Stimulated activated CD4-positive, alpha-beta T cell treated with anti-CD3 and anti-CD28 coated beads, TNF-alpha, amount 100 ng/mL, for 1 hour (primary cell): ENCODE measurements at places on chromosomes 11 and 22.
A peak's percentile ranks its signal among the peaks of the same experiment; 100 is the strongest.

DNA sequence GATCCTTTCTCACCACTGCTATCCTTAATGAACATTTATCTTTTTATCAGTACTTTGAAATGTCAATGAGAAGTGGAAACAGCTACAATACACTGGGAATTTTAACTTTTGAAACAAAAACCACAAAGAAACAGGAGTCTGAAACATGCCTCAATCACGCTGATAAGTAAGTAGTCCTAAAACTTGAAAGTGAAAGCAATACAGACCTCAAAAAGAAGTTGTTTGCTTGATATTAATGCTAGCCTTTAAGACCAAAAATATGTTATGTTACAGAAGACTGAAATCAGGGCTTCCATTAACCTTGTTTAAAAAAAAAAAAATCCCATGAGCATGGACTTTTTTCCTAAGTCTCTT lies 21.3 kb downstream of the PHF21A start:
- no peak for DNase-seq

GRCh38 chr22:41123151-41123550 lies 30.8 kb downstream of the EP300 start:
- DNase-seq: no peak

DNA sequence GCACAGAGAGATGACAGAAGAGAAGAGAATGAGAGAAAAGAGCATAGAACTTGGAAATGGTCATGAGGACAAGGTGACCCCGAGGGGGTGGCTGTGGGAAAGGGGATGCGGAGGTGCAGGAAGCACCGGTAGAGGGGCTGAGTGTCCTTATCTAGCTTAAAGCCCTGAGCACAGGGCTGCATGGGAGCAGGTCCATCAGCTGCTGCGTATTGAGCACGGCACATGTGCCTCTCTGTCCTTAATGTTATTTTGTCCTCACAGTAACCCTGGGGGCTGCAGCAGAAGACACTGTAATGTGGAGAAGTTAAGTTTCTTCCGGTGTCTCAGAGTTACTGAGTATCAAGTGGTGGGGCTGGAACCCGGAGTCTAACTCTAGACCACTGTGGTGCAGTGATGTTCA lies 94.4 kb upstream of the OR4B1 start:
- DNase-seq: no peak

DNA sequence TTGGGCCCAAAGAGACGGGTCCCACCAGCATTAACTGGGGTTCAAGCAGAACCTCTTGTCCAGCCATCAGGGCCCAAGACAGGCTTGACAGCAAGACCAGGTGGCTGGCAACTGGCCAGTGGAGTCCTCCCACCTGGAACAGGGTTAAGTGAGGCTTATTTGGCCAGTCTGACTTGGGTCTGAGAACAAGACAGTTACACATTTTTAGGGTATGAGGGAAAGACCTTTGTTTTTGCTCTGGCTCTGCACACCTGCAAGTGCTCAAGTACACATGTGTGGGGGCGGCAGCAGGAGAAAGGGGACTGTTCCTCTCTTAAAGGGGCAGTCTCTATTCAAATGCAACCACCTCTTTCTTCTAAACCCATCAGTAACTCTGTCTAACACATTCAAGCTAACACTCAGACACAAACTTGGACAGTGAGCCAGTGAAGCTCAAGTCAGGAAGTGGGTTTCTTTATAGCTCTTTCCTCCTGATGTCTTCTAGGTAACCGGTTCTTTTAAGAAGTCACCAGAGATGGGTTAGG lies 116.2 kb downstream of the ETS1 start:
- no peak for DNase-seq

- no peak for DNase-seq
These were observed at the start of gene CYB5R2 for GRCh38 chr11:7672960-7673723. CYB5R2 (minus strand) TSS chr11:7673500; CDS start chr11:7672825, 675 bp downstream.

DNA sequence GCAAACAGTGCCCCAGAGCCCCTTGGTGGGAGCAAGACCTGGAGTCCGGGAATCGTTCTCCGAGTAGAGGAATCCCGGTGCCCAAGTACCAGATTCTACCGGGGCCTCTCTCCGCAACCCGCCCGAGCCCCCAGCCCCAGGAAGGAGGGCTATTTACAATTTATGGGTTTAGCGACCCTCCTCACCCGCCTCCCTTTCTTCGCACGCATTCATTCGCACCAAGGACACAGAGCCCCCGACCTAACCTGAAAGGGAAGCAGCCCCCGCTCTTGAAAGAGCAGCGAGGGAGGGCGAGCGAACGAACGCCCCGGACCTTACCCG lies 628 bp downstream of the LRP4 start:
- no peak for DNase-seq

- DNase-seq: peak; percentile 22
These were observed 929 bp downstream of the PRDM10 start for GRCh38 chr11:130001461-130002351.

DNA sequence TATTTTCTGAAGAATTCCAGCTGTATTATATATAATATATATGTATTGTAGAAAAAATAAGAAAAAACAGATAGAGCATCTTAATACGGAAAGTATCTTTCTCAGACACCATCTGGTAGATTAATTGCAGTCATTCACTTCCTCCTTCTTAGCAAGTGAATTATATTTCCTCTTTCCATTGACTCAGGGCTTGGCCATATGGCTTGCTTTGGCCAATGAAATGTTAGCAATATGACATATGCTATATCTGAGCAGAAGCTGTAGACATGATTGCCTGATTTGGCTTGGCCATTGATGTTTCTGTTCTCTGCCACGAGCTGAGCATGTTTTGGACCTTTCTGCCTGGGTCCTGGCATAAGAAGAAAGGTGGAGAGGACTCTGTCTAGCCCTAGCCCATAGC lies 34.4 kb upstream of the ZBED5 start:
- DNase-seq: no peak
